Sciatic nerve (tissue), 2 donors: ENCODE measurements at places on chromosomes 11 and 22. TPM values are rescaled to one million over a fixed set of nuclear protein-coding genes. Genes with fewer than 3 reads are reported as not detected.

POLD3 gene
- 15.9 TPM for total RNA-seq

- DNase-seq = peak; percentile 27
These were observed 304.9 kb downstream of the NTM start for GRCh38 chr11:131675121-131675888.

DNA sequence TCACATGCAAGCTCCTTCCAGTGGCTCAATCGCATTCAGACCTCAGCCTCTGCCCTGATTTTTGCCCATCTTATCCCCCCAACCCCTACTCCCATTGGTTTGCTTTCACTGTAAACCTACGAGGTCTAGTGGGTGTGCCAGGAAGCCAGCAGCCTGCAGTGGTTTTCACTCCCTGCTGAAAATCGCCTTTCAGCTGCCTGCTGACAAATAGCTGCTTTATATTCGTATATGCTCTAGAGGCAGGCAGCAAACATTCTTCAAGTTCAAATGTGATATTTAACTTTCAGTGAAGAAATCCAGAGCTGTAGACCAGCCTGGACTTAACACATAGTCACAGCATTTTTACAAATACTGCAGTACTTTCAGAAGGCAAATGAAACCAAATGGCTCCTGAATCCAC is 92.8 kb upstream of the APOA1 start:
- no peak for DNase-seq

DNA sequence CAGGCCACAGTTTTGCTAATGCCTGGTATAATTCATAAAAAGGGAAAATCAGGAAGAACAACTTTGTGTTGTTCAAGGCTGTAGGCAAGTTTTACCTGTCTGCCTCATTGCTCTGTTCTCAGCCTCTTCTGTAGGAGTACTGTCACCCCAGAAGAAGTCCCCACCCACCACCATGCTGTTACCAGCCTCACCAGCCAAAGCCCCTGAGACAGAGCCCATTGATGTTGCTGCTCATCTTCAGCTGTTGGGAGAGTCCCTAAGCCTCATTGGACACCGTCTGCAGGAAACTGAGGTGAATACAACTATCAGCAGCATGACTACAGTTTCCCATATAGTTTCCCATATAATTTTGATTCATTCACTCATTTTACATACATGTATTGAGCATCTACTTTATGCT is 11.6 kb upstream of the TOM1 start:
- DNase-seq = no peak

GRCh38 chr22:39635719-39636118 is 65.2 kb downstream of the CACNA1I start:
- DNase-seq = no peak

- no peak for DNase-seq
These were observed 107.7 kb downstream of the EHF start for GRCh38 chr11:34728609-34729008.

GRCh38 chr11:106063009-106063408 is 14.1 kb downstream of the KBTBD3 start:
- DNase-seq = no peak

- DNase-seq = no peak
These were observed 1.7 kb upstream of the IGSF22 start for GRCh38 chr11:18727479-18728236.

DNA sequence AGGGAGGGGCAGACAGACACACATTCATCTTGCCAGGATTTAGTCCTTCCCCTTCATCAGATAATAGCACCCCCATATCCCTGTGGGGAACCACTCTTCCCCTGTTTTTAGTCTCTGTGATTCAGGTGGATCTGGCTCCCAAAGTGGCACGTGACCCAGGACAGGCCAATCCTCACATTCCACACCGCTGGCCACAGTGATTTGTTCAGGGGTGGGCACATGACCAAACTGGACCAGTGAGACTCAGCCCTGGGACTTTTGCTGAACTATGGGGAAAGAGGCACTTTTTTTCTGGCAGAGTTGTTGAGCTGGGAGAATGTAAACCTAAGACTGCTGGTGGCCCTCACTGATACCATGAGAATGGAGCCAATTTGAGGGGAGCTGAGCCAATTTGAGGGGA is 19.1 kb upstream of the KCNJ11 start:
- no peak for DNase-seq
